Upper lobe of right lung (tissue), 1 donor: ENCODE measurements at places on chromosomes 2 and 18.

- DNase-seq = no peak
Measured at GRCh38 chr2:143955401-143956065, 564.4 kb downstream of the ZEB2 start.

- DNase-seq = no peak
Measured at GRCh38 chr2:18009891-18010290, 131.4 kb downstream of the KCNS3 start.

- DNase-seq = peak; percentile 38
Measured at GRCh38 chr2:240401781-240402551, 33.5 kb upstream of the GPC1 start.

DNA sequence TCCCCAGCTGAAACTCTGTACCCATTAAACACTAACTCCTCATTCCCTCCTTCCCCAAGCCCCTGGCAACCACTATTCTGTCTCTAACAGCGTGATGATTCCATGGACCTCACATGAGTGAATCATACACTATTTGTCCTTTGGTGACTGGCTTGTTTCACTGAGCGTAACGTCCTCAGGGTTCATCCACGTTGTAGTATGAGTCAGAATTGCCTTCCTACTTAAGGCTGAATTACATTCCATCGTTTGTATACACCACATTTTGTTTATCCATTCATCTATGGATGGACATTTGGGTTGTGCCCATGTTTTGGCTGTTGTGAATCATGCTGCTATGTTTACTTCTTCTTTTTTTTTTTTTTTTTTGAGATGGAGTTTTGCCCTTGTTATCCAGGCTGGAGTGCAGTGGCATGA, 19.6 kb upstream of the CABLES1 start:
- DNase-seq = no peak

- DNase-seq = no peak
Measured at GRCh38 chr2:46645681-46646162, 166.4 kb downstream of the TMEM247 start.

DNA sequence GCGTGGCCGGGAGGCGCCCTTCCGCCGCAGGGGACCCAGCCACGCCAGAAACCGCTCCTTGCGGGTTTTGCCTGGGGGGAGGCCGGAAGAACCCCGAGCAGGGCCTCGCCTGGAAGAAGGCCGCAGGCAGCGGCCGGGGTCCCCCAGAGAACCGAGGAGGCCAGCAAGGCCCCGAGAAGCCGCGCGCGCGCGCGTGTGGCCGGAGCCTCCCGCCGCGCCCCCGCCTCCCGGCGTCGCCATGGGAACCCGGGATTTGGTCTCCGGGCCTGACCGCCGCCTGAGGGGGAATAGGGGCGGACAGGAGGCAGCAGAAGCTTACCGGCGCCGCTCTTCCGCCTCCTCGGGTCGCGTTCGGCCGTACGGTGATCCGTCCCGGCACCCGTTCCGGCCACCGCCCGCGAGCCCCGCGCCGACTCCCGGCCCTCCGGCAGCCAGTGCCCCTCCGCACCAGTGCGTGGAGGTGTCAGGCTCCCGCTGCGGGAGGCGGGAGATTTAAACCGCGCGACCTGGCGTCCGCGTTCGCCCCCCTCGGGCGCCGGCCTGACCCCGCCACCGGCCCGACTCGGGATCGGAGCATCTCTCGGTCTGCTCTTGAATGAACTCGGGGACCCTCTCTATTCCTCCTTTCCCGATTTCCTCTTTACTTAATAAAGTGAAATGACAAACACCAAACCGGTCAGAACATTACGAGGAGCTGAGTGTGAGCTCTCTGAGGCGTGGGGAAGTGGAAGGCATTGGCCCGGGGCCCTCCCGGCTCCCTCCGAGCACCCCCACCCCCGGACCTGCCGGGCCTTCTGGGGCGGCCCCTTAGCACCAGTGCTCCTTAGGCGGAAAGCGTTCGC, at the start of gene ICA1L:
ICA1L (minus strand) TSS at position 467 of the 842 bp plus-strand sequence. CDS start 42,757 bp downstream, outside the sequence.
- peak; percentile 88 for DNase-seq

DNA sequence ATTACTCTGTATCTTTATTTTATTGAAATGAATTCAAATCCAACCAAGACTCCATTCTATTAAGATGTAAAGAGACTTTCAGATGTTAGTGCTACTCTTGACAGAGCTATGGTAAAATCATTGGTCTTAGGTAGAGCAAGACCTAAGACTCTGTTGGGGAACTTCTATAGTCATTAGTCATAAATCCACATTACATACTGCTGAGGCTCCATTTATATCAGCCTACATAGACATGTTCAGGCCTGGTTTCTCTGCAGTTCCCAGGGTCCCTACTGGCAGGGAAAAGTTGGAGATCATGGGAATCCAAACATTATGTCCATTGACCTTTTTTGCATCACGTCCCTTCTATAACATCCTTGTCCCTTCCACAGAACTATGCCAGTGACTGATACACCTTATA, 580.4 kb upstream of the ZEB2 start:
- DNase-seq = no peak

DNA sequence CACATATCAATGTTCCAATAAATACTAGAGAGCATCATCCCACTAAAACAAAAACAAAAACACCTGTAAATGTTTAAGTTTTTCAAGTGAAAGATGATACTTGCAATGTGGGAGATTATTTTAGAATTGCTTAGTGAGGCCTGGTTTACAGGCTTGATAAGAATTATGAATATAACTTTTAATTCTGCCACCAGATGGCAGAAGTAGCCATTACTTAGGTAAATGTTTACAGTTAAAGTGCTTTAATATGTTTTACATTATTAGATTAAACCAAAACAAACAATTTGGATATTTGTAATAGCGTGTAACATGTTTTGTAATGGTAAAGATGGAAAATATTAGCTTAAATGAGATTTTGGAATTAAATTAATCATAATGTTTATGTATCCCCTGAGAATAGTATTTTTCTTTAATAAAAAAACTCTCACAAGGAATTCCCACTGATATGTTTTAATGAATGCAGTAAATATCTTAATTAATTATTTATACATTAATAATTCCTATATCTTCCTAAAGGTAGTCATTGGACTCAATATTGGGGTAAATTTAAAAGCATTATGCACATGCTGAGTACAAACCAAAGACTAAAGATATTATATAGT, 522.0 kb downstream of the SPAG16 start:
- no peak for DNase-seq

DNA sequence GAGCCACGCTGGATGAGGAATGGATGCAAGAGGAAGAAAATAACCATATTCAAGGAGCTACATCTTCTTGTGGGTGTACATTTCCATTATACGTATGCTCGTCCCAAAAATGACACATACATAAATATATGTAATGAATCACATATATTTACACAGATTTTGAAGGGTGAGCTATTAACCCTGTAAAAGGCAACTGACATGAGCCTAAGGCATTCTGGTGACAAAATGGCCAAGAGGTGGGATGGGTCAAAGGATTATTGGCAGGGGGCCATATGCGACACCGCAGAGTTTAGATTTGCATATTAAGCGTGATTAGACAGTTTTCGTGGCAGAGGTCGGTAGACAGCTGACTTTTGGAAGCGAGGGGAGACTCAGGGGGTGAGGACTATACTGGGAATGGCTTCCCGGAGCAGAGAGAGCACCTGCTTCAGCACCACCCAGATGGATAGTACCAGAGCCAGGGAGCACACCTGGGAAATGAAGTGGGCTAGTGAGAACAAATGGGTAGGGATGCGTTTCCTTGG, 431 bp upstream of the CNRIP1 start:
- DNase-seq = no peak

GRCh38 chr18:76425146-76426131, 69.6 kb downstream of the ZNF516 start:
- no peak for DNase-seq

DNA sequence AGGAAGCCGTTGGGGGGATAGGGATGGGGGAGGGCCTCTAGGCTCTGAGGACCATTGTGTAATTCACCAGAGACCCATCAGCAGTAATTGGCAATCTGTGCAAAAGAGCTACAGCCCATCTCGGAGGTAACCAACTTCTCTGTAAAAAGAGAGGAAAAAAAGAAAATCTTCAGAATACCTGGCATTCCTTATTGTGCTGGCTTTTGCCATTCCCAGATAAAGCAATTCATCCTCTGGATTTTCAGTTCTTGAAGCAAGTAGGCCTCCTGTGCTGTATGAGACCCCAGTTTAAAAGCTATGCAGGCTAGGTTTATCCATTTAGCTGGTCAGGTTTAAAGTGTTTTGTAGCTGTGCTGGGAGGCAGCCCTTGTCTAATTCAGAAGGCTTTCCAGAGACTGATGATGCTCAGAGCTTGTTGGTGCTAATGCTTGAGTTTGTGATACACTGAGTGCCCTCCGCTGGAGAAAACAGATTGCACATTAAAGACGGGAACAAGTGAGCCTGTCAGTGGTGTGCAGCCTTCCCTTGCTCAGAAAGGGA, at the start of gene LRRTM4:
LRRTM4 (minus strand) TSS at position 446 of the 540 bp plus-strand sequence.
- DNase-seq = no peak

- no peak for DNase-seq
Measured at GRCh38 chr2:140286377-140286776, 1506.2 kb upstream of the NXPH2 start.

- DNase-seq = no peak
Measured at GRCh38 chr2:647003-647560, 30.1 kb downstream of the TMEM18 start.

DNA sequence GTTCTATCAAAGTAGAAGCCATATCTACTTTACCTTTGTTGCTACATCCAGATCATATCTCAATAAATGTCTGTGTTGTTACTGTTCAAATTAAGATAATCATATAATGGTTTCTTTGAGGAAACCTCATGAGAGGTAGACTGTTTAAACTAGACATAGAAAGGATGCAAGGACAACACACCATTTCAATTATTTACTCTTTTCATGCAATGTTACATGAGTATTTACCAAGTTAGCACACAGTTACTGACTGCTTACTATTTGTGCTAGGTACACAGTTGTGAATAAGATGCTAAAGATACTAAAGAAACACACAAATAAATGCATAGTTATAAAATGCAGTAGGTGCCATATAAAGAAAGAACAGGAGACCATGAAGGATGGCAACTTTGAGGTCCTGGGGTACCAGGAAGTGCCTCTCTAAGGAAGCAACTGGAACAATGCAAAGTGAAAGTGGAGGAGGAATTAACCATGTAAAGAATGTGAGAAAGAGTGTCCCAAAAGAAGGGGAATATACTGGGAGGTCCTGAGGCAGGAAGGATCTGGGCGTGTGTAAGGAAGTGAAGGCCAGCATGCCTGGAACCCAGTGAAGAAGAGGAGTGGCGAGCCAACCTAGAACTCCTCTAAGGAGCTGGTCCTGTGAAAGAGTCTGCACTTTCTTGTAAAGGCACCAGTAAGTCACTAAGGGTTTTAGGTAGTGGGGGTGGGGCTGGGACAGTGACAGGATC, 39.4 kb downstream of the RBMS1 start:
- DNase-seq = no peak

DNA sequence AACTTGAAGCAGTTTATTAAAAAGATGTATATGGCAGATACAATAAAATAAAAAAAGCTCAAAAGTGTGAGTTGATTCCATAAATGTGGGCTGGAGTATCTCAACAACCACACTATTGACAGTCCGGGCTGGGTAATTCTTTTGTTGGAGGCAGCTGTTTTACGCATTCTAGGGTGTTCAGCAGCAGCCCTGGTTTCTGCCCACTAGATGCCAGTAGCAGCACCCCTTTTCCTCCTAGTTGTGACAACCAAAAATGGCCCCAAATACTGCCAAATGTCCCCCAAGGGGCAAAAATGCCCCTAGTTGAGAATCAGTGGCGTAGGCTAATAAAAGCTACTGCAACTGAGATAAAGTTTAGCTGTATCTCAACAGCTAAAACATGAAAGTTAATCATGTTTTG, 44.8 kb downstream of the CHMP3 start:
- no peak for DNase-seq

DNA sequence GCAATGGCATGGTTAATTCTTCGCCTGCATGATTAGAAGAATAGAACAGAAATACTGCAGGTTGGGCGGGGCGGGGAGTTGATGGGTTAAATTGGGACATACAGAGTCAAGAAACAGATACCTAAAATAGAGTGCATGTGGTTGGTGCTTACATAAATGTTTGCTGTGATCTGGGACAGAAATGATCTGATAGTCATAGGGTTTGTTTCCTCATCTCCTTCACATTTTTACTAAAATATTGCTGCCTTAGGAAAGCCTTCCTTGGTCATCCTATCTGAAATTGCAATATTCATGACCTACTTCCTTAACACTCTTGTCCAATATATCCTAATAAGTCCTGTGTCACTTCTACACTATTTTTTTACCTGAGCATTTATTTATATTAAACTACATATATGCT, 163.9 kb downstream of the TMEFF2 start:
- DNase-seq = no peak

DNA sequence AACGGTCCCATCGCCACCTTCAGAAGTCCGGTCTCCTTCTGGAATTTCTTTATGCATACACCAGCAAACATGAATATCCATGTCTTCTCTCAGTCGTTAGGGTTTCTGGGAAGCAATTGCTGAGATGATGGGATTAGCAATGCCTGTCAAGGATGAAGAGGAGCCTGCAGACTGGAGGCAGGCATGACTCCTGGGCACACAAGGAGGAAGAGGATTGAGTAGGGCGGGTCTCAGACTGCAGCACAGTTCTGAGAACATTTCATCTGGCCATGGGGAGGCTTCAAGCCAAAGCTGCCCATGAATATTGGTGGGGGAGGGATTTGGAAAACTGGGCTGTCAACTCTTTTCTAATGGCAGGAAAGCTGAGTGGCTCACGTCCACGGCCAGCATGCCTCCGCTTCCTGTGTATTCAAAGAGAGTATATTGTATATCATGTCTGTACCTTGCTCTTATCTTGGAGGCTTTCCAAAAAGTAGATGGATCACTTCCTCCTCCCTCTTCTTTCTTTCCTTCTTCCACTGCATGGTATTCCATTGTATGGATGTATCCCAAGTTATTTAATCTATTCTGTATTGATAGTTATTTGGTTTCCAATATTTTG, 24.5 kb downstream of the MC2R start:
- no peak for DNase-seq

GRCh38 chr2:174066871-174067270, 101.7 kb upstream of the SP3 start:
- no peak for DNase-seq

DNA sequence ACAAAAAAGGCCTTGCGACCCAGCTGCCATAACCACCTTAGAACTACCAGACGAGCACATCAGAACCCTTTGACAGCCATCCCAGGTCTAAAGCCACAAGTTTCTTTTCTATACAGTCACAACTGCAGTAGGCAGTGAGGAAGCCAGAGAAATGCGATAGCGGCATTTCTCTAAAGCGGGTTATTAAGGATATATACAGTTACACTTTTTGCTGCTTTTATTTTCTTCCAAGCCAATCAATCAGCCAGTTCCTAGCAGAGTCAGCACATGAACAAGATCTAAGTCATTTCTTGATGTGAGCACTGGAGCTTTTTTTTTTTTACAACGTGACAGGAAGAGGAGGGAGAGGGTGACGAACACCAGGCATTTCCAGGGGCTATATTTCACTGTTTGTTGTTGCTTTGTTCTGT, 48.8 kb downstream of the FEZ2 start:
- DNase-seq = no peak

- DNase-seq = no peak
Measured at GRCh38 chr2:182652326-182652725, 63.7 kb upstream of the DNAJC10 start.

DNA sequence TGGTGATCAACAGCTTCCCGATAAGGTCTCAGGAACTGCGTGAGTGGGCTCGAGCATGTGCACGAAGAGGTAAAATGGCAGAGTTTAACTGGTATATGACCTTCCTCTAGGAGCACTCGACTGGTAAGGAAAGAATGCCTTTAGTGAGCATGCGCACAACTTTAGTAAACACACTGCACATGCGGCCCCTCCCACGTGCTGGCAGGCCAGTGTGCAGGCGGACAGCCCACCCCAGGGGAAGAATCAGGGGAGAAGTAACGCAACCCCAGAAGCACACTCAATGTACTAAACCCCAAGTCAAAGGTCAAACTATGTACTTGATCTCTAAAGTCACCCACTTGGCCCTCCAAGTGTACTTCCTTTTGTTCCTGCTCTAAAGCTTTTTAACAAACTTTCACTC, 28.7 kb upstream of the SLC25A52 start:
- DNase-seq = no peak
